HT1080 (cell line): ENCODE measurements at places on chromosomes 2 and 18. TPM values are rescaled to one million over a fixed set of nuclear protein-coding genes. Genes with fewer than 3 reads are reported as not detected.

Gene UGT1A8
- total RNA-seq, result not detected in 2 replicates

GRCh38 chr18:8951491-8951890 is 151.0 kb upstream of the NDUFV2 start:
- DNase-seq, result no peak

Gene MOGAT1
- total RNA-seq, result not detected in 2 replicates

DNA sequence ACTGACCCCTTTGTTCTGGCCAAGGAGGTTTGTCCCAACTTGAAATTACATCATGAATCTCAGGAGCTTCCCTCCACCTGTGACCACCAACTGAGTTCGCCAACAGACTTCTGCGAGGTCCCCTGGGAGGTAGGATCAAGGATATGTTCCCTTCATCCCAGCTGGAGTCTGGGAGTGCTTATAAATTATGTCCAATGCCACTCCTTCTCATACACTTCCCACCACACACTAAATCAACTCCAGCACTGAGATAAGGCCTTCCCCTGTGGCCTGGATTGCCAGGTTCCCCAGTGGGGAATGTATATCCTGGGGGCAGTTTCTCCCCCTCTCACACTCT is 99.2 kb downstream of the RND3 start:
- no peak for DNase-seq

Gene AQP12A
- not detected in 2 replicates for total RNA-seq

Gene EFR3B
- total RNA-seq, result 3.9 and 5.6 TPM in 2 replicates
